ENCODE measurements at places on chromosomes 16 and 17. TPM values are rescaled to one million over a fixed set of nuclear protein-coding genes. Genes with fewer than 3 reads are reported as not detected.

DNAH17 gene
- 0.16 TPM for total RNA-seq

C16orf95 gene
- 5.5 TPM for total RNA-seq

CCL22 gene
- not detected for total RNA-seq

SLC16A11 gene
- 0.32 TPM for total RNA-seq

TBC1D3B gene
- not detected for total RNA-seq

SPATA32 gene
- not detected for total RNA-seq

All from hair follicle dermal papilla cell (primary cell).